ENCODE measurements at places on chromosomes 13 and 19.

GRCh38 chr13:29548722-29549121 lies 46.8 kb downstream of the SLC7A1 start:
- DNase-seq, result no peak

DNA sequence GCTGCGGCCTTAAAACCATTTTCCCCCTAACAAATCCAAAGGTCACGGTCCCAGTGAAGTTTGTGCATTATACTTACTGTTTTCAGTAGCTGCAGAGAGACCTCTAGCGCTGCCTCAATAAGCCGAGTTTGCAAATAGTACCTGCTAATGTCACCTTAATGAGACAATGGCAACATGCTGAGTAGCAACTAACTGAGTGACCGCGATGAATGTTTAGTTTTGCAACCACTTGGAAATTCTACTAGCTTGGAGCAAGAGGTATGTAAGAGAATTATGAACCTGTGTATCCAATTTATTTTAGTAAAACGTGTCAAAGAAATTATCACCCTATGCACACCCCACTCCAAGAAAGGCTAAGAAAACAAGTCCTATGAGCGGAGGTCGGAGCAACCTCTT lies 1.2 kb downstream of the KPNA3 start:
- no peak for DNase-seq

- no peak for DNase-seq
Observed at GRCh38 chr19:1845125-1845515, 3.2 kb downstream of the REXO1 start.

GRCh38 chr13:77831866-77832265 lies 86.8 kb downstream of the EDNRB start:
- DNase-seq, result no peak

DNA sequence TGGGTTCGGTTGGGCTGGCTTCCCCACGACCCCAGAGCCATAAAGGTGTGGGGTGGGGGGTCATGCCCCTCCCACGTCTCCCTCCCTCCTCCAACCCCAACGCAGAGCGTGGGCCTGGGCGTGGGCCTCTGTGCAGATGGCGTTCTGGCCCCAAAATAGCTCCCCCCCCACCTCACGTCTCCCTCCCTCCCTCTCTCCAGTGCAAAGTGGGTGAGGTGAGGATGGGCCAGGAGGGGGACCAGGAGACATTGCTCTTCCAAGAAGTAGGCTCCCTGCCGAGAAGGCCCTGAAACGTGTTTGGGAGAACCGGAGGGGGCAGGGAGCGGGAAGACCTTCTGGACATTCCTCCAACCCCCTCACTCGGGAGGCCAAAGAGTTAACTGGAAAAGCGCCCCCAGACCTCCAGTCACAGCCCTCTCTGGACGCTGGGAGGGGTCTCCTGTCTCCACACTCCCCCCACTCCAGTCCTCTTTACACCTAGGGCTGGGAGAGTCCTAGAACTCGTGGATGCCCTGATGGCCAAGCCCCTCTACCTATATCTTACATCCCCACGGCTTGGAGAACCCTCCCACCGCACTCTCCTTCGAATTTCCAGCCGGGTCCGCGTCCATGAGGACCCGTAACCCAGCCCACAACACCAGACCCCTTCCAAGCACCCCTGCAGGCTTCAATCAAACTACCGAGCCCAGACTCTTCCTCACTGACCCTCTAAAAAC lies 855 bp downstream of the UNC13A start:
- DNase-seq, result no peak

- no peak for DNase-seq
Observed at GRCh38 chr19:13952931-13953531, 722 bp downstream of the DCAF15 start.

GRCh38 chr19:16836115-16837034 lies 7.2 kb downstream of the SIN3B start:
- no peak for DNase-seq

GRCh38 chr19:7920519-7921301 lies 572 bp downstream of the SNAPC2 start:
- peak; percentile 78 for DNase-seq

DNA sequence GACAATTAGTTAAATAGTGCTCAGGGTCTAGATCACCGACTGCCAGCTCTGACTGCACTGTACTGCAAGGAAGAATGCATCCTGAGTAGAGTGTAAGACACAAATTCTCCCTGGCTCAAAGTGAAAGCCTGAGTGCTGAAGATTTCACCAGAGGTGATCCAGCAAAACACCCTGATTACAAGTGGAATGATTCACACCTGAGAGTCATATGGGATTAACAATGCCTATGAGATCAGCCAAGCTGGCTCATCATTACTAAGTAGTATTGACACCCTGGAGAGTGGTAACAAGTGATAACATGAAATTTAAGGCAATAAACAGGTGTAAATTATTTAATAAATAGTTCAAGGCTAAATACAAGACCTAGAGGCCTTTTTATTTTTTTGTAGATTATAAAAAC lies 403.8 kb upstream of the PRR20A start:
- DNase-seq, result no peak

DNA sequence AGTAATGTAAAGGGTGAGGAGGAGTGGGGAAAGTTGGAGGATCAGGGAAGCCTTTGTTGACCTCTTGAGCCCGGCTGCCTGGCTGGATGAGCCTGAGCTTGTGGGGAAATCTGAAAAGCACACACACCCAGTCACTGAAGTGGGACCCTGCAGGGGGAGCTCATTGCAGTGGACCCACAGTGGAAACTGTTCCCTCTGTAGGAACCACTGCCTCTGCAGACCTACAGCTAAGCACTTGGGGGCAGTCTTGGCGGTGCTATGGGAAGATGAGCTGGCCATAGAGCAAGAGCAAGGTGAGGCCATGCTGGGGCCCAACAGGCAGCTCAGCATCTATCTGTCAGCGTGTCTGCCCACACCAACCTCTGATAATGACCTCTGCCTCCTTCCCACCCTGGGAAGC lies 294.8 kb downstream of the TSHZ3 start:
- DNase-seq, result no peak

- DNase-seq, result no peak
Observed at GRCh38 chr13:77105051-77105450, 78.1 kb upstream of the FBXL3 start.

DNA sequence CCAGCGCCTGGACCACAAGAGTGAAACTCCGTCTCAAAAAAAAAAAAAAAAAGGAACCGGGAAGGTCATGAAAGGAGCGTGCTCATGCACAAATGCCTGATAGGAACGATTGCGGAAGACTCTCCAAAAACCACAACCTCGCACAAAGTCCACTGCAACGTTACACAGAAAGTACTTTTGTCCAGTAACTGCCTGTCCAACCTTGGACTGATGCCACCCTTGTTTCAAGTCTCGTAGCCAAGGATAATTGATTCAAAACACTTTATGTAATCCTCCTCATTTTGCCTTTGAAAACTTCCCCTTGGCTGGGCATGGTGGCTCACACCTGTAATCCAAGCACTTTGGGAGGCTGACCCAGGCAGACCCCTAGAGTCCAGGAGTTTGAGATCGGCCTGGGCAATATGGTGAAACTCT lies 13.7 kb downstream of the LGALS7 start:
- no peak for DNase-seq

- DNase-seq, result no peak
Observed at GRCh38 chr13:19382111-19382510, 179.2 kb downstream of the TPTE2 start.
